ENCODE measurements at places on chromosomes 2 and 18.

GRCh38 chr2:159637988-159638501 is 21.7 kb upstream of the BAZ2B start:
- no peak for DNase-seq

DNA sequence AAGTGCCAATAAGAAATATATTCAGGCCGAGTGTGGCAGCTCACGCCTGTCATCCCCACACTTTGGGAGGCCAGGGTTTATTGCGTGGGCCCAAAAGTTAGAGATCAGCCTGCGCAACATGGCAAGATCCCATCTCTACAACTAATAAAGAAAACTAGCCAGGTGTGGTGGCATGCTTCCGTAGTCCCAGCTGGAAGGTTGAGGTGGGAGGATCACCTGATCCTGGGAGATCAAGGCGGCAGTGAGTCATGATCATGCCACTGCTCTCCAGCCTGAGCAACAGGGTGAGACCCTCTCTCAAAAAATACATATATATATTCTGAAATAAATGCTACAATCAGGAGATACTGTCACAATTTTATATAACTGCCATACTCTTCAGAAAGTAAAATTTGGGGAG is 1604.8 kb upstream of the NXPH2 start:
- DNase-seq: no peak

GRCh38 chr2:126482582-126483464 is 173.1 kb upstream of the GYPC start:
- no peak for DNase-seq

GRCh38 chr2:232523682-232524597 is 2.0 kb upstream of the CHRND start:
- no peak for DNase-seq

- DNase-seq: no peak
Observed at GRCh38 chr18:8788503-8789429, 83.4 kb downstream of the MTCL1 start.

DNA sequence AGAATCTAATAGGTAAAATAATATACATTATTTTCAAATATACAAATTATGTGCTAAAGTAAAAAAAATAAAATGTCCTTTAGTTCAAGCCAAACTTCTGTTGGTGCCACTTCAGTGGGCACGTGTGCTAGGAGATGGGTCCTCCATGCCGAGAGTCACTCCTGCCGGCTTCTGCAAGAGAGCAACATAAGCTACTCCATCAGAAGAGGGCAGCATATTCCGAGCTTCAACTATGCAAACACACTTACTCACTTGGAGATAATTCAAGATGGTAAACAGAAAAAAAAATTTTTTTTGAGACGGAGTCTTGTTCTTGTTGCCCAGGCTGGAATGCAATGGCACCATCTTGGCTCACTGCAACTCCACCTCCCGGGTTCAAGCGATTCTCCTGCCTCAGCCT is 24.4 kb downstream of the CNOT11 start:
- DNase-seq: no peak

DNA sequence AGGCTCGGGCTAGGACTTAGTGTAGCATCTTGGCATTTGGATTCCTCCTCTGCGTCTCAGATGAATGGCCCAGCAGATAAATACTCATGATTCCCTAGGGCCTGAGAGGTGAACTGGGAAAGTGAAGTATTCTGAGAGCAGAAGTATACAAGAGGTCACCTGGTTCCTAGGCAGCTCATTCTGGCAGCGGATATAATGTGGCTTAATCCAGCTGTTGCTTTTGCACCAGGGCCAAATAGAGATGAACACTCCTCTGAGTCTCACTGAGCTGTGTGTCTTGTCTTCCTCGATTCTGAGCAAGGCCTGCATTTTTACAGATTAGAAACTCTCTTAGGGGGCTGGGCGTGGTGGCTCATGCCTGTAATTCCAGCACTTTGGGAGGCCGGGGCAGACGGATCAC is 196.1 kb downstream of the SLC4A3 start:
- DNase-seq: no peak

DNA sequence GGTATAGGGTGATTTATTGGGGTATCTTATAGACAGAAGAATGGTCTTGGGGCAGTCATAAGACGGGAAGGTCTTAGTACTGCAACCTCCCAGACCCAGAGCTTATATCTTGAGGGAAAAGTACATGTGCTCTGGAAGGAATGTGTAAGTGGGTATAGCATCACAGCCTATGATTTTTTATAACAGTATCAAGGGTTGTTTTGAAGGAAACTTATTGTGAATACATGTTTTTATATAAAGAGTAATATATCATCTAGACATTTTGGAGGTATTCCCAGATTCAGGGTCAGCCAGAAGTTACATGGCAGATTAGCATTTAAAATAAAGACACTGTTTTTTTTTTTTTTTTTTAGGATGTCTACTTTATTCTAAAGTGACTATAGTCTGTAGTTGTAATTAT is 47.6 kb upstream of the STON1 start:
- no peak for DNase-seq

DNA sequence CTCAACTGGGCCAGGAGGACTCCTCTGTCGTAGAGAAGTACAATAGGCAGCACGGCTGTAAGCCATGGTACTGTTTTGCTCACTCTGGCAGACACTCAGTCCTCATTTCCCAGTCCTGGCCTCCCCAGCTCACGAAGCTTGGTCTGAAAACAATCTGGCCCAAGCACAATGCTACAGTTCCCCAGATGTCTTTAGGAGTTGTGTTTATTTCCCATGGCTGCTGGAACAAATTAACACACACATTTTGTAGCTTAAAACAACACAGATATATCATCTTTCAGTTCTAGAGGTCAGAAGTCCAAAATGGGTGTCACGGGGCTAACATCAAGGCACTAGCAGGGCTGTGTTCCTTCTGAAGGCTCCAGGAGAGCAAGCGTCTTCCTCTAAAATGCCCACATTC is 13.0 kb downstream of the FABP1 start:
- no peak for DNase-seq

DNA sequence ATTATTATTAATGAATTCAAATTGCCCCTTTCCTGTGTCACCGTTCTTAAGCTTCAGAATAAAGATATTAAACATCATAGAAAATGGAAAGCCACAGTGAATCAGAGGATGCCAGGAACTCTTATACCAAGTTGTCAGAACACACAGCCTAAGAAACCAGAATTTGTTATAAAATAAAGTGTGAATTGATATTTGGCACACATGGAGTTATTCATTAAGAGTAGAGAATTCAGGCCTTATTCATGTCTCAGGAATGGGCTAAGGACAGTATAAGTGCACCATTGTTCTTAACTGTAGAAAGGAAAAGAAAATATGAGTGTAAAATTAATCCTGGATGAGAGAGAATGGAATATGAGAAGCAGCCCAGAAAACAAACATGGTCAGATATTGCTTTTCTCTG is 86.7 kb upstream of the ATP8B1 start:
- DNase-seq: no peak

GRCh38 chr2:150482111-150482510 is 5.4 kb downstream of the RND3 start:
- DNase-seq: no peak

- no peak for DNase-seq
Observed at GRCh38 chr2:232225429-232225828, 153.1 kb upstream of the ALPP start.

GRCh38 chr2:132366421-132367180 is 50.0 kb upstream of the GPR39 start:
- DNase-seq: no peak
